AG09319 (cell line): ENCODE measurements at places on chromosomes 5 and 9.

- no peak for DNase-seq
Measured at GRCh38 chr5:169637085-169637548, at the start of gene DOCK2. TSS of gene DOCK2 (plus strand) at chr5:169637275. CDS start at chr5:169637327, 52 bp downstream.

DNA sequence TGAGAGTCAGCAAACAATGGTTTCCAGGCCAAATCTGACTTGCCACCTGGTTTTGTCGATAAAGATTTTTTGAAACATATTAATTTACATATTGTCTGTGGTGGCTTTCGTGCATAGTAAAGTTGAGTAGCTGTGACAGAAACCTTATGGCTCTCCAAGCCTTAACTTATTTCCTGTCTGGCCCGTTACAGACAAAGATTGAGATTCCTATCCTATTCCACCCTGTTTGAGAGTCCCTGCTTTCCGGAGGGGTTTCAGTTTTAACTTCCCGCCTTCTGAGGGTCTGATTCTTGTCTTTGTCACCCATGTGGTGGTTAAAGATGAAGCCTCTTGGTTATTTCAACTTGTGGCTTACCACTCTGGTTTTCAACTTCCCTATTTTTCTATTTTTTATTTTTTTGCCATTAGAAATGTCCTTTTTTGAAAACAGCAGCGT is 11.4 kb downstream of the OTULIN start:
- DNase-seq, result no peak

- DNase-seq, result no peak
Measured at GRCh38 chr9:121357011-121357410, 13.0 kb downstream of the STOM start.

- no peak for DNase-seq
Measured at GRCh38 chr9:35286381-35286780, 124.6 kb downstream of the UNC13B start.

DNA sequence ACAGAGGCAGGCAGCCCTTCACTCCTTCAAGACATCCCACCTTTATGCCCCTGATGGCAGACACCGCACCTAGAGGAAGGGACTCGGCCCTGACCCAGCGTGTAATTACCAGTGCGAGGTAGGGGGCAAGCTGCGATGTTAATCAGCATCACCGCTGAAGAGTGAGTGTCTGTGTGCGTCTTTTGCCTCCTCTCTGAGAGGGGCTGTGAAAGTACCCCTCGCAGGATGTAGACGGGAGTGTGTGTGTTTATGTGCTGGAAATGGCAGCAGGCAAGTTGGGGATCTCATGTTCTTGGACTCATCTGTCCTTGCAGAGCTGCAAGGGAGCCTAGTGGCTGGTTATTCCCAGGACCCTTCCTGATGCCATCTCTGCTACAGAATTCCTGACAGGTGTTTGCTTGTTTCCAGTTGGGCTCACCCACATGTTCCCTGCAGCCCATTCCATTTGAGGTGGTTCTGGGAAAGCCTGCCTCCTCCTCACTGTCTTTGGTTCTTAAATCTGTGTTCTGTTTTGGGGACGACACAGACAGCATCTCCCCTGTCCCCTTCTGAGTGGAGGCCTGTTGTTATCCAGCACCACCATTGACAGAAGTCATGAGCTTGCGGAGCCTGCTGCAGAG is 70.5 kb downstream of the ZNF618 start:
- DNase-seq, result no peak

DNA sequence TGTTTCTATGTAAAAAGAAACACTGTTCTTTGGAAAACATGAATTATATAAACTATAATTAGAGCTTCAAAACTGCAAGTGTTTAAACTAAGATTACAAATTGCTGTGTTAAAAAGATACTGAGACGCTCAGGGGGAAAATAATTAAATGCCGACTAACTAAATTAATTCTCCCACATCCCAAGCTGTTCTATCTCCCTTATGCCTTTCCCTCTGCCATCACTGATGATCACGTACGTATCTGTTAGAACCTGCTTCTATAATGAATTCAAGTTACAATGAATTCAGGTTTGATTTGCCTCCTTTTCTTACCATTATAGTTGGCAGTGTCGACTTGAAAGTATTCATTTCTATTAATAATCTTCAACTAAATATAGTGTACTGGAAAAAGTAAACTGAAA is 349.9 kb upstream of the CDH6 start:
- DNase-seq, result no peak

- no peak for DNase-seq
Measured at GRCh38 chr9:70044490-70045307, 1.1 kb downstream of the MAMDC2 start.

DNA sequence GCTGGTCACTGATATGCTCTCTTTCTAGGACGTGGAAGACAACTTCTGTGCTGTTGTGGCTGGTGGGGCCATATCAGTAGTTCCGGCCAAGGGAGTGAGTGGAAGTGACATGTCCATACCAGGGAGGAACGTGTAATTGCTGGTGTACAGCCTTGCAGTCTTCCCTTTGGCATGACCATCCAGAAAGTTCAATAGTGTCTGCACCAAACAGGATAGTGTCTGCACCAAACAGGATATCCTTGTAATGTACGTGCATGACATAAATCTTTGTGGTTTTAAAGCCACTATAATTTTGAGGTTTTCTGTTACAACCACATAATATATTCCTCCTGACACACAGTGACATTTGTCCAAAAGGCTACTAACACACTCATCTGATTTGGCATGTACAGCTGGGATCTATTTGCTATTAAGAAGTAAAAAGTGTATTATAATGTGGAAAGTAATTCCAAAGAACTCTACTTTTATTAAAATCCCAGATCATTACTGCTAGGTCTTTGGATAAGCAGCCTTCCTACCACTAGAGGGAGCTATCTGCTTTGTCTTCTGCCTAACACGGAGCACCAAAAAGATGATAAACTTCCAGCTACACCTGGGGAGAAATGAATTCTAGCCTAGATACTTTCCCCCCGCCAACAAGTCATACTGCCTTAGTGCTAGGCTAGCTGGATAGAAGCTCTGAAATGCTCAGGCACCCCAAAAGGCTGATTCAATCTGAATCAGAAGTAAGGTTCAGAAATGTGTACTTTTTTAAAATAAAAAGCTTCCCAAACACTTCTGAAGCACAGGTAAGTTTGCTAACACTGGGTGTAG is 52.7 kb downstream of the RNF145 start:
- DNase-seq, result peak; percentile 59

DNA sequence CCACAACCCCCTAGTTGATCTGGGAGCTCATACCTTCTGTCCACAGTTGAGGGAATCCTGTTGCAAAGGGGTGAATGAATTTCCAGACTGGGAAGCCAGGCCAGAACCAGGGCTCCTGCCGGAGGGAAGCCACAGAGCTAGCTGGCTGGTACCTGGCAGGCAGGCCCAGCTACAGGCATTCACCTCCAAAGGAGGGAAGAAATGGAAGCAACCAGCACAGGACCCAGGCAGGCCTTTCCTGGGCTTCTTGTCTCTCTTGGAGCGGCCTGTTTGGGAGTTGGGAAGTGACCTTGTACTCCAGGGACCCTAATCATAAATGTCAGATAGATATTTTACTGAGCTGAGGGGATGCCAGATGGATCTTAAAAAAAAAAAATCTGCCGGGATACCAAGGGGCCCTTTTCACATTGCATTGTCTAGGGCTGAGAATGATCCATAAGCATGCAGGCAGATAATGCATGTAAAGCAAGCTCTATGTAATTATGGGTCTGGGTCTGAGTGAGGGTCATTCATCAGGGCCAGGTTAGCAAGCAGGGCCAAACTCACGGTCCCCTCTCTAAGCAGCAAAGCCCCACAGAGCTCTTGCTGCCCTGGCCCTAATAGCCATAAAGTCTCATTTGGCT is 8.4 kb downstream of the NR2F1 start:
- no peak for DNase-seq

- DNase-seq, result no peak
Measured at GRCh38 chr9:88370346-88370745, 17.9 kb upstream of the SPIN1 start.

DNA sequence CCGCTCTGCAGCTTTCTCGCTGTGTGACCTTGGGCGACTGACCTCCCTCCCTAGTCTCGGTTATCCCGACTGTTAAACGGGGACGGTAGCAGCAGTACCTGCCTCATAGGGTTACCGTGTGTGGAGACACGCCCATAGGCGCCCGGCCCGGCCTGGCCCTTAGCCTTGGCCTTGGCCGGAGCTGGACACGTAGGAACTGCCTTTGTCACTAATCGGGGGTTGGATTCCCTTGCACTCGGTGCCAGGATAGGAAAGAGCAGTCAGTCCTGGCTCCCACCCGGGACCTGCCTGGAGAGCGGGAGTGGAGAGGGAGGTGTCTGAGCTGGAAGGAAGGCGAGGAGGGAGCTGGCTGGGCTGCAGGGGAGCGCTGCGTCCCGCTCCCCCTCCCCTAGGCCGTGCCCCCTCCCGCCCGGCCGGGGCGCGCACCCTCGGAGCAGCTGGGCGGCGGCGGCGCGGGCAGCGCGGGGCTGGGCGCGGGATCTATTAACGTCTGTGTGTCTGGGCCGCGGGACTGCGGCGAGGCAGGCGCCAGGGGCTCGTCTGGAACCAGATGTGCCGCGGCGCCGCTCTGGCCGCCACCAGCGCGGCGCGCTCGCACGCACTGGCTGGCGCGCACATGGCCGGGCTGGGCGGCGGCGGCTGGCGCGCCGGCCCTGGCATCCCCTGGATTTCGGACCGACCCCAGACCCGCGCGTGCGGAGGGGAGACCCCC is 31.7 kb downstream of the PRRX2 start:
- no peak for DNase-seq

- no peak for DNase-seq
Measured at GRCh38 chr5:132199116-132199680, 28.5 kb downstream of the P4HA2 start.

DNA sequence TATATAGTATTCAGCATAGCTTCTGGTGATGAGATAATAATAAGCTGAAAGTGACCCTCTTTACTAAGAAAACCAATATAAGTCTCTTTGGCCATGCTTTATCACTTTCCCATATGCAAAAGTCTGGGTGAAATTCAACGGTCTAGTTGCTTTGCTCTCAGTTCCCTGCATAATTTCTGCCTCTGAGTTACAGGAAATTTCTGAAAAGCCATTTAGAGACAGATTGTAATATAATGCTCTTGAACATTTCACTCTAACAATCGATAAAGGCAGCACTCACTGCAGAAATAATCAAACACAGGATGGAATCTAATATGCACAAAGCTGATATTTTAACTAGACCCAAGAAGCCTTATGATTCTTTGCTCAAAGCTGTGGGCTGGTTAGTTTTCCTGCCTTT is 100.1 kb upstream of the LIFR start:
- DNase-seq, result no peak

DNA sequence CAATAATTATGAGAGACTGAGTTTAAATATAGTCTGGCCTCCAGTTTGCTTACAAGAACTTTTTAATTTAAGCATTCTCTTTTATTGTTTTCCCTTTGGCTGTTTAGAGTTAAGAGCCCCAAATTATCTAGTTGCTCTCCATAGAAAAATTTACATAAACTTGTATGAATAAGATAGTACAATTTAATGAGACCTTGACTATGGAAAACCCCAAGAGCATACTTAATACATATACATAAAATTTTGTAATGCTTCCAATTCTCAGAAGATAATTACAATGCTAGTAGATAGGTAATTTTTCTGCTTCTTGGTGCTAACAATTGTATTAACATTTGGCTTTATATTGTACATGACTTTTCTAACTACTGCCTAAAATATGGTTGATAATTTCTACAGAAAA is 20.3 kb upstream of the MSH3 start:
- no peak for DNase-seq

DNA sequence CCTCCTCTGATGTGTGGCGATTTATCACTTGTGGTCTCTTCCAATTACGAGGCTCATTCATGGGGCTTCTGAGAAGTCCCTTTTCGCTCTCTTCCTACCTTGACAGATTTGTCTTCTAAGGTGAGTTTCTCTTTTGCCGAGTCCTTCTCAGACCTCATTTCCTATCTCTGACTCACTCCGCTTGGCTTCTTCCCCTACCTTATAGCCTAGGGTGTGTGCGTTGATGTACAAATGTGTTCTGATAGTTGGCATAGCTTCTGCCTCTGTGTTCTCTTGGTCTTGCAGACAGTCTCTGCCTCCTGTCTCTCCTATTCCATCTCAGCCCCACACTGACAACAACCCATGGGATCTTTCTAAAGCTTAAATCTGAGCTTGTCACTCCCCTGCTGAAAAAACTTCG is 56.9 kb upstream of the SHB start:
- no peak for DNase-seq

DNA sequence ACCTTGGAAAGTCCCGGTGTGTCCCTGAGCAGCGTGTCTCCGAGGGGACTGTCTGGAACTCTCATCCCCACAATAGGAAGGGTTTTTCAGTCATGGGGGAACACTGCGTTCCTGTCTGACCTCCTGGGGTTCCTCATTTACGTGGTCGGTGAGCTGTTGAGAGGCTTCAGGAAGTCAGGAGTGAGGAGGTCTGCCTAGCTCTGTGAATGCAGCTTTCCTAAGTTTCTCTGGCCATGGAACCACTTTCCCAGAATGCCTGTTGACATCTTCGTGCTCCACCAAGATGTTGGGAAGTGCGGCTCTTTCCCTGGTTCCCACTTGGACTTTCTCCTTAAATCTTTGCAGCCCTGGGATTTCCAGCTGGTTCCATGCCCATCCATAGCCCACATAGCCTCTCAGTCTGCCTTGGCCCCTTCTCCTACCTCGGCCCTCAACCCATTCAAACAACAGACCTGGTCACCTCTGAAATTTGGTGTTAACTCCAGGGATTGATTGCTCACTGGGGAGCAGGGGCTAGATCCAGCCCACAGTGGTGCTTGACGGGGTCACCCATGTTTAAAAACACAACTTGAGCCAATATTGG is 27.2 kb downstream of the PSAT1 start:
- DNase-seq, result no peak

DNA sequence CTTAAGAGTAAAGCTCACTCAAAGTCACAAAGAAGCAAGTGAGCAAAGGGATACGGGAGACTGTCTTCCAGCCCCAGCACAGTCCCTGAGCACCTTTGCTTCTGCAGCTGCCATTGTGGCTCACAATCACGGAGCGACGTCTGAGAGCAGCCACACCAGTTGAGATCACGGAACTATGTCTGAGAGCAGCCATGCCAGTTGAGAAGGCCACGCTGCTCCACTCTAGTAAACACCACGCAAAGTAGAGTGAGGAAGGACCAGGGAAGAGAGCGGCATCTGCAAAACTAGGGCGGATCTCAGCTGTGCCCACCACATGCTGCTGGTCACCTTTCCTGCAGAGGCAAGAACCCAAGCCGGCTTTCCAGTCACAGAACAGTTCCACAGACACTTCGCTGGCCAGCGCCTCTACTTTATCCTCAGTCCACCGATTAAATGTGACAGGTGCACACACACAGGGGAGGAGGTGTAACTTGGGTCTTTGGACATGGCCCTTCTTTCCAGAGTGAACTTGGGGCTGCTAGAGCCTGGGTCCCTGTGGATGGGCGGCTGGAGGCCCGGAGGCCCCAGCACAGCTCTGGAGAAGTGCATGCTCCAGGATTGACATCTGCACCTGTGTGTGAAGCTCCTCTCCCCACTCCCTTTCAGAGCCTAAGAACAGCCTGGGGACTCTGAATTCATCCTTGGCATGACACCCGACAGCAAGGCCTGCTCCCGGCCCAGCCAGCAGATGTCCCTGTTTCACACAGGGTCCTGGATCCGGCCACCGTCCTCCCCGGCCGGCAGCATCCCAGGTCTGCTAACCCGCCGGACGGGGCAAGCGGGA is 324.9 kb upstream of the IRX4 start:
- DNase-seq, result no peak

GRCh38 chr9:98559561-98559960 is 149.2 kb downstream of the GABBR2 start:
- no peak for DNase-seq
